ENCODE measurements at places on chromosomes 1 and 21. TPM values are rescaled to one million over a fixed set of nuclear protein-coding genes. Genes with fewer than 3 reads are reported as not detected.

- no peak overlapping the region for H3K4me3 ChIP-seq
- H3K27me3 ChIP-seq = no peaks in the 10 kb centered on the region
- no peaks in the 10 kb centered on the region for H3K36me3 ChIP-seq
- H3K27ac ChIP-seq = no peak overlapping the region
- no peak for DNase-seq
These were observed 1.3 kb downstream of the TNNI3K start for GRCh38 chr1:74236440-74236839.

GRCh38 chr21:34845521-34846451 lies 177.0 kb downstream of the CLIC6 start:
- H3K36me3 ChIP-seq = no peaks in the 10 kb centered on the region
- no peaks in the 10 kb centered on the region for H3K27me3 ChIP-seq
- H3K27ac ChIP-seq = no peak overlapping the region
- H3K4me1 ChIP-seq = peaks cover 23% of the 10 kb centered on the region
- H3K4me3 ChIP-seq = no peak overlapping the region

GRCh38 chr1:234907208-234907939 lies 221.3 kb downstream of the TOMM20 start:
- no peak overlapping the region for H3K4me3 ChIP-seq
- H3K4me1 ChIP-seq = peaks cover 8% of the 10 kb centered on the region
- H3K27ac ChIP-seq = no peak overlapping the region

GRCh38 chr21:23152130-23152529 lies 2153.9 kb downstream of the NCAM2 start:
- no peak overlapping the region for H3K4me3 ChIP-seq
- H3K4me1 ChIP-seq = no peaks in the 10 kb centered on the region
- no peaks in the 10 kb centered on the region for H3K27me3 ChIP-seq
- H3K36me3 ChIP-seq = no peaks in the 10 kb centered on the region
- DNase-seq = no peak

SPRR2G gene
- not detected for polyA plus RNA-seq

STMN1 gene
- 78.4 TPM for polyA plus RNA-seq

KIRREL1 gene
- polyA plus RNA-seq = 22.9 TPM

LRRN2 gene
- polyA plus RNA-seq = 1.8 TPM
